Kidney glomerular epithelial cell (primary cell): ENCODE measurements at places on chromosomes 12 and 14.

GRCh38 chr12:117279606-117280005, 81.8 kb downstream of the NOS1 start:
- no peak for DNase-seq

- peak; percentile 68 for DNase-seq
Observed at GRCh38 chr12:25958428-25959070, at the start of gene RASSF8. Gene RASSF8, plus strand, starts transcription at chr12:25958682. Its CDS starts 96,662 bp downstream, at chr12:26055344.

DNA sequence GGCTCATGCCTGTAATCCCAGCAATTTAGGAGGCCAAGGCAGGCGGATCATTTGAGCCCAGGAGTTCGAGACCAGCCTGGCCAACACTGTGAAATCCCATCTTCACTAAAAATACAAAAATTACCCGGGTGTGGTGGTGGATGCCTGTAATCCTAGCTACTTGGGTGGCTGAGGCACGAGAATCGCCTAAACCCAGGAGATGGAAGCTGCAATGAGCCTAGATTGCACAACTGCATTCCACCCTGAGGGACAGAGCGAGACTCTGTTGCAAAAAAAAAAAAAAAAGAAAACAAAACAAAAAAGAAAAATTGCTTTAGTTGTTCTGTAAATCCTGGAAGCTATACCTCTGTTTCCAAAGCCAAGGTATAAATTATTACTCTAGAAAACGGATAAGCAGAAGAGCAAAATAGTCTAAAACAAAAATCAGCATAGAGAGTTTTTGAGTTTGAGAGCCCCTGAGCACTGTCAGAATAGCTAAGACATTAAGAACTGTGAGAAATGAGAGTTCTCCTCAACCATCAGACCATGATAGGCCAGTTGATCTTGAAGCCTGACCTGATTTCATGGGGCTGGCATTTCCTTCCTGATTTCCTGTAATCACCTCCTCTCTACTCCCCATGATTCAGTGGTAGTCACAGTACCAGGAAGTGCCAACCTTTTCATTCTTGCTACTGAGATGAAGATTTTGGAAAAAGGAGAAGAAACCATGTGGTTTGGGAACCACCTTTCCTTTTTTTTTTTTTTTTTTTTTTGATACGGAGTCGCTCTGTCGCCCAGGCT, 31.7 kb downstream of the ATP2A2 start:
- DNase-seq: peak; percentile 84

- no peak for DNase-seq
Observed at GRCh38 chr14:77139540-77140358, 1.8 kb downstream of the ZDHHC22 start.

- peak; percentile 7 for DNase-seq
Observed at GRCh38 chr14:45211295-45211694, 41.7 kb downstream of the MIS18BP1 start.

DNA sequence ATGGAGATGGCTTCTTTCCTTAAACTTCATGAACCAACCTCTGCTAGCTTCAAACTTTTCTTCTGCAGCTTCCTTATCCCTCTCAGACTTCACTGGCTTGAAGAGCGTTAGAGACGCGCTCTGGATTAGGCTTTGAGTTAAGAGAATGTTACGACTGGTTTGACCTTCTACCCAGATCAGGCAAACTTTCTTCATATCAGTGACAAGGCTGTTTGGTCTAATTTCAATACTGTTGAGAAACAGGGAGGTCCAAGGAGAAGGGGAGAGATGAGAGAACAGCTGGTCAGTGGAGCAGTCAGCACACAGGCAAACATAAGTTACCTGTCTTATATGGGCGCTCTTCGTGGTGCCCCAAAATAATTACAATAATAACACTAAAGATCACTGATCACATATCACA, 14.9 kb downstream of the SCAF11 start:
- no peak for DNase-seq

- peak; percentile 70 for DNase-seq
Observed at GRCh38 chr14:100384819-100385813, 62.0 kb downstream of the SLC25A47 start.

DNA sequence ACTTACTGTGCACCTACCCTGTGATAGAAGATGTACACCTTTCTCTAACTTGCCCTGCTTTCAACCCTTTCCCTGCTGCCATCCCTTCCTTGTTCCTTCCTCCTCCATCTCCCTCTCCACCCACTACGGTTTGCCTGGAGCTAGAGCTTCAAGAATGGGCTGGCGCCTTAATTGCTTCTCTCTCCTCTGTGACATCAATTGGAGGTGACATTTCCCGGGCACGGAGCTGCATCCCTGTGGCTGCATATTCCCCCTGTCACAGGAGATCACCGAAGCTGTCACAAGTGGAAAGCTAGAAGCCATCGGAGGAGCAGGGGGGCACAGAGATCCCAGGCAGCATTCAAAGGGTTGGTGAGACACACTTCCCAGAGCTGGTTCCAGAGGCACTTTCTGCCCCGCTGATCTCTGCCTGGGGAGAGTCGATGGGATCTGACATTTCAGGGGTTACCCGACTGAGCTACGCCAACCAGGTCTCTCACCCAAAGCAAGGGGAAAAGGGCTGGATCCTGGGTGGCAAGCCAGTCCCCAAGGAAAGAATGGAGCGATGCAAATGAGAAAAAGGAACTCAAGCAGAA, 604.9 kb downstream of the MED13L start:
- DNase-seq: no peak

DNA sequence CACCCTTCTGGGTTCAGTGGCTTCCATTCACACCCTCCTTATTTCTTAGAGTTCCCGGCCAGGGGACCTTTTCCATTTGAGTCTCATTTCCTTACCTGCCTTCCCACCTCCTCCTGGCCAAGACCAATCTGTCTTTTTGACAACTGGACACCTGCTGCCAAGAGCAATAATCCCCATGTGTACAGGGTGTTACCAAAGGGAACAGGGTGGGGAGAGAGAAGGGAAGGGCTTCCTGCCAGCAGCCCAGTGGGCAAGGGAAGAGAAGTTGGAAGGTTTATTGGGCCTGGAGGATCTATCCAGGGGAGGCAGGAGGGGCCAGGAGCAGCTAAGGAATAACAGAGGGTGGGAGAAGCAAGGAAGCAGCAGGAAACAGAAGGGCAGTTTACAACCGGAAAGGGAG, 346.2 kb downstream of the C12orf75 start:
- no peak for DNase-seq

- no peak for DNase-seq
Observed at GRCh38 chr12:3453206-3453989, 37.6 kb upstream of the PRMT8 start.

DNA sequence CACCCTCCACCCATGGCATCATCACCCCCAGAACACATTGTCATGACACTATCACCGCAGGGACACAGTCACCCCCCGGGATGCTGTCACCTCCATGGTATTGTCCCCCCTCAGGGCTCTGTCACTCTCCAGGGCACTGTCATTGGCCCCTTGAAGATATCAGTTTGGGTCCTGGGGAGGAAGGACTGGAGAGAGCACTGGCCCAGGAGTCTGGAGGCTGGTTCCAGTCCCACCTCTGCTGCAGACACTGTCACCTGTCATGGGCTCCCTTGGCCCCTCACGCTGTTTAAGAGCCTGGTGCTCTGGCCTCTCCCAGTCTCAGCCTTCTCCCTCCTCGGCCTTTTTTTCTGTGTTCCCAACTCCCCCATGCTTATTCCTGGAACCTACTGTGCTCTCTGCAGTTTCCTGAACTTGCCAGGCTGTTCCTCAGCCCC, 31.9 kb downstream of the SERPINA3 start:
- DNase-seq: no peak

DNA sequence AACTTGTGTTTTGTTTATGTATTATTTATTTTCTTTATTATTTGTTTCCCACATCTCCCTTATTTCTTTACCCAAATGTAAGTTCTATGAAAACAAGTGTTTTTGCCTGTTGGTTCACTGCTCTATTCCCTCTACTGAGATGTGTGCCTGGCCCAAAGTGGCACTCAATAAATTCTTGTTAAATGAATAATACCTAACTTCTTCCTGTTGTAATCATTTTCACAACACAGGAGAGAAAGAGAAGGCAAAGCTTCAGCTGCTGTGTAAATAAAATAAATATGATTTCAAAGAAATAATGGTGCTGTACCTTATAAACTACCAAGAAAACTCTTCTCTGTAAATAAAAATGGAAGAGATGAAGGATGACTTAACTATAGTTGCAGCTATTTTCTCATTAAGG, 116.2 kb downstream of the TRHDE start:
- DNase-seq: peak; percentile 7

DNA sequence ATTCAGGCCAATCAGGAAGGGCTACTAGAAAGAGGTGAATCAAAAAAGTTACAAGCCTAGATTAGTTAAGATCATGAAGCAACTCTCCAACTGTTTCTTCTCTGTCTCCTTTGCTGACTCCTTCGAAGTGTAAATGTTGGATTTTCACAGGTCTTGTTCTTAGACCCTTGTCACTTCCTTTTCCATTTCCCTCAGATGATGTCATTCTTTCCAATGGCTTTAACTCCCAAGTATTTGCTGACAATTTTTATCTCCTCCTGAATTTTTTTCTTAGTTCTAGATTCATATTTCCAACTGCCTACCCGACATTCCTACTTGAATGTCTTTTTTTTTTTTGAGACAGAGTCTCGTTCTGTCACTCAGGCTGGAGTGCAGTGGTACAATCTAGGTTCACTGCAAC, 10.8 kb downstream of the GAS2L3 start:
- DNase-seq: no peak

- DNase-seq: no peak
Observed at GRCh38 chr14:89242652-89243279, 174.3 kb downstream of the FOXN3 start.

DNA sequence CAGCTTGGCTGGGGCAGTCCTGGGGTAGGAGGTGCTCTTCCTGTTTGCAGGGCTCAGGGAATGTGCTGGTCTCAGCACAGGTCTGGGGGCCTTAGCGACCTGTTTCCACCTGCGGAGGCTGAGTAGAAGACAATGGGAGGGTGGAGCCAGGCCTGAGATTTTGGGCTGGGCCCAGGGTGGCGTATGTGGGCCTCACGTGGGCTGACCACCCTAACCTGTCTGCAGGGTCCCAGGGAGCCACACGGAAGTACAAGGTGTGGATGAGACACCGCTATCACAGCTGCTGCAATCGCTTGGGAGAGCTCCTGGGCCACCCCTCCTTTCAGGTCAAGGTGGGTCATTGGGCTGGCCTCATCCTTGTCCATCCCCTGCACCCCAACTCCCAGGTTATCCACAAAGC, 1.1 kb downstream of the NOC4L start:
- DNase-seq: no peak

GRCh38 chr12:107660861-107661415, 24.7 kb upstream of the PWP1 start:
- DNase-seq: no peak

DNA sequence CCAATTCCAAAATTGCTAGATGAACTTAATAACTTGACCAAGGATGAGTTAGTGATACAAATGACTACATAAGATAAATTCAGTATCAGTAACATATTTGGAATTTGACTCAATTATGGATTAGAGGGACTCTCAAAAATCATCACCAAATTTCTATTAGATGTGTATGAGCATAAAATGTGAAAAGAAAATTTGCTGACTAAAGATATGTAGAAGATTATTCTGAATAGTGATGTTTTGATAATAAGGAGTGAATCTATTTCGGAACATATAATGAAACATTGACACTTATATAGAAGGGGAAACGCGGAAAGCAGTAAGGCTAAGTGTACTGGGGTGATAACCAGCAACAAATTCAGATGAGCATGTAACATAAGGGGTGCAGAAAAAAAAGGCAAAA, 177.3 kb downstream of the DERA start:
- no peak for DNase-seq

GRCh38 chr12:67773896-67774295, 125.4 kb downstream of the DYRK2 start:
- DNase-seq: no peak

GRCh38 chr14:92586963-92587699, 73.5 kb downstream of the RIN3 start:
- no peak for DNase-seq

- DNase-seq: no peak
Observed at GRCh38 chr14:99732436-99733210, 48.5 kb downstream of the CYP46A1 start.

GRCh38 chr12:63889721-63890509, 45.4 kb downstream of the SRGAP1 start:
- peak; percentile 46 for DNase-seq

DNA sequence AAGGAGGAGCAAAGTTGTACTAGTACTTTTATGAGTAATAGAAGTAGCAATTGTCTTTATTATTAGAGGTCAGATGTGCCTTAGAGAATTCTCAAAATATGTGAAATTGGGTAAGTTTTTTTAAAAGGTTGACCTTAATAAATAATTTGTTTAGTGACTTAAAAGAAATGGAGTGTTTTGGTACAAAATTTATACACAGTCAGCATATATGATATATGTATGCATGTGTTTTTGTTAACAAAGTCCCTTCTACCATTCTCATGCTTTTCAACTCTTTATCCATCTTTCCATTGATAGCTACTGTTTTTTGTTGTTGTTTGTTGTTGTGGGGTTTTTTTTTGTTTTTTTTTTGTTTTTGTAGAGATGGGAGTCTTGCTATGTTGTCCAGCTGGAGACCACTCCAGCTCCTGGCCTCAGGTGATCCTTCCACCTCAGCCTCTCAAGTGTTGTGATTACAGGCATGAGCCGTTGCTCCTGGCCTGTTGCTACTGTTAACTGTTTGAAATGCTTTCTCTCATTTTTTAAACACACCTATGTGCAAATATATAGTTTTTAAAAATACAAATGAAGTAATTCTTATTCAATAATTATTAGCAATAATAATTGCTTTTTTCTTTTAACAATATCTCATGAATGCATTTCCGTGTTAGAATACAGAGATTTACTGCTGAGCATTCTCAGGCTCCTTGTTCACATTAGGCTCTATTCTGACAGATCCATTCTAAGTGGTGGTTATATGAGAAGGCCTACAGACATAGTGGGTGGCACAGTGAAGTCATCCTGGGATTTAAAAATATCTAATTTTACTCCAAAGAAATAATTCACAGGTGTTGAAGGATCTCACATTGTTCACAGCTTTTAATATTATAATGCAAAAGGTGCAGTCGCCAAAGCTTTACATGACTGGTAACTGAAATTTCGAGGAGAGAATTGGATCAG, 10.4 kb downstream of the NAA30 start:
- DNase-seq: no peak

- no peak for DNase-seq
Observed at GRCh38 chr12:80364056-80364455, 80.0 kb upstream of the PTPRQ start.

DNA sequence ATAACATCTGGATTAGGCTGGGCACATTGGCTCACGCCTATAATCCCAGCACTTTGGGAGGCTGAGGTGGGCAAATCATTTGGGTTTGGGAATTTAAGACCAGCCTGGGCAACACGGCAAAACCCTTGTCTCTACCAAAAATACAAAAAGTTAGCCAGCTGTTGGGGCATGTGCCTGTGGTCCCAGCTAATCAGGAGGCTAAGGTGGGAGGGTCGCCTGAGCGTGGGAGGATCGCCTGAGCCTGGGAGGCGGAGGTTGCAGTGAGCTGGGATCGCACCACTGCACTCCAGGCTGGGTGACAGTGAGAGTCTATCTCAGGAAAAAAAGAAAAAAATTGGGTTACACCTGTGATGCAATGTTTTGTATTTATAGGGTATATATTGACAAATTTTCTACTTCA, 5.3 kb downstream of the NEK9 start:
- no peak for DNase-seq

- no peak for DNase-seq
Observed at GRCh38 chr14:68987653-68988036, 8.5 kb upstream of the ACTN1 start.
